Activated naive CD4-positive, alpha-beta T cell (primary cell): ENCODE measurements at places on chromosomes 7 and 10.

- no peak for DNase-seq
These were observed 35.5 kb downstream of the COA1 start for GRCh38 chr7:43693687-43694398.

GRCh38 chr10:124324856-124325632 is 93.7 kb downstream of the OAT start:
- no peak for DNase-seq

GRCh38 chr7:113141803-113142202 is 23.4 kb upstream of the SMIM30 start:
- DNase-seq = no peak

DNA sequence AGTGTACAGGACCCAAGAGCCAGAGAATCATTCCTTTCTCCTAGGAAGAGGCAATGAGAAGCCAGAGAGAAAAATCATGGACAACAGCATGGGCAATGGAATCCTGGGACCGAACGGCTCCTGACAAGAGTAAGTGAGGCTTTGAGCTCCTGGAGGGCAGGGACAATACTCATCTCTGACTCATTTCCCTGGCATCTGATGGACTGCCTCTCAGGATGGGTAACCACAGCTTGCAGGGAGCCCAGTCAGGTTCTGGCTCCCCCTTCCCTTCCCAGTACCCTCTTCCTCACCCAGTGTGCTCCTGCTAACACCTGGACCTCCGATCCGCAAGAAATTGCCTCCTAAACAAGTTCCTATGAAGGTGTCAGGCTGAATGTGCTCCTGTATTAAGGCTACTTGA is 51.2 kb upstream of the SORCS3 start:
- DNase-seq = no peak

DNA sequence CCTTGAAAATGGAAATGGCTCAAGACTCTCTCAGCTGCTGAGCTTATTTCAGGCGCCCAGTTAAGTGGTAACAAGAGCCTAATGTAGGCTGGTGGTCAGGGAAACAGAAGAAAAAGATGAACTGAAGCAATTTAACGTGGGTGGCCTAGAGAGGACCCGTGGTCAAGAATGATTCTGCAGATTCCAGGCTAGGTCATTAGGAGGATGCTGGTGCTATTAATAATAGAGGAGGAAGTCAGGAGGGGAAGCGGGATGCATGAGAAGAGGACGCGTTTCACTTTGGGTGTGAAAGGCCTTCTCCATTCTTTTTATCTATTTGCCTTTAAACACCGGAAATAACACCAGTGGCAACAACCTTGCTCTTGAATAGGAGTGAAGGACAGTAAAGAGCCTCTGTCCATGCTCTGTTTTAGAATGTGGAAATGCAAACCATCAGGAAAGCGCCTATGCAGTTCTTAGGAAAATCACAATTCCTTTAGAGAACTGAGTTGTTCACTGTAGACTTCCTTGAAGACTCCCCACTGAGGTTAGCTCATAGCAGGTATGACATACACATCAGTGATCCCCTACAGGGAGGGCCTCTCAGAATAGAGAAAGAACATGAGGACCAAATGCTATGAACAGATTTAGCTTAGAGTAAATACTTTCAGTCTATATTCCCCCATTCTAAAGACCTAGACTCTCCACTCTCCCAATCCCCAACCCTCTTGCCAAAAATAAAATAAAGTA is 8.6 kb downstream of the LIPA start:
- DNase-seq = no peak

- no peak for DNase-seq
These were observed 166.5 kb downstream of the EGFR start for GRCh38 chr7:55185321-55185802.

GRCh38 chr10:121154846-121155245 is 303.7 kb downstream of the WDR11 start:
- DNase-seq = no peak

GRCh38 chr7:92292981-92293380 is 47.2 kb downstream of the ANKIB1 start:
- DNase-seq = no peak

- DNase-seq = no peak
These were observed 48.2 kb downstream of the ARMH3 start for GRCh38 chr10:102007796-102008195.

- no peak for DNase-seq
These were observed 4.3 kb upstream of the EIF3A start for GRCh38 chr10:119084896-119085295.

DNA sequence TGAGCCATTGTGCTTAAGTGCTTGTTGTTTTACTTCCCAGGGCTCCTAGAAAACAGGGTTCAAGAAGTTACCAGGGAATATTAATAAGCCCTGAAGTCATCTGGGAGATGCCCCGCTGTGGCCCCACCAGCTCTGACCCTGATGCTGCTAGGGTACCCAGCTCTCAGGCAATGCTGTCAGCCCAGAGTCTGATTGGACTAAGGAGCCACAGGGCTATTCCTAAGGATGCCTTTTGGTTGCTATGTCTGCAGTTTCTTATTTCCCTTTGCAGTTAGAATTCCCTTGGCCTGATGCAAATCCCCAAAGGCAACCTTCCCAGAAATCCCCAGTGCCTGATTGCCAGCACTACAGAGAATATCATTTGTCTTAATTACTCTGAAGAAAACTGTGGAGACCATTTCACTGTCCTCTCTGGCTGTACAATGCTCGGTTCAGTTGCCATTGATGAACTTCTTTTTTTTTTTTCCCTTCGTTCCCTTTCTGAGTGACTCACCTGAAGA is 236.7 kb upstream of the KMT2E start:
- DNase-seq = no peak

DNA sequence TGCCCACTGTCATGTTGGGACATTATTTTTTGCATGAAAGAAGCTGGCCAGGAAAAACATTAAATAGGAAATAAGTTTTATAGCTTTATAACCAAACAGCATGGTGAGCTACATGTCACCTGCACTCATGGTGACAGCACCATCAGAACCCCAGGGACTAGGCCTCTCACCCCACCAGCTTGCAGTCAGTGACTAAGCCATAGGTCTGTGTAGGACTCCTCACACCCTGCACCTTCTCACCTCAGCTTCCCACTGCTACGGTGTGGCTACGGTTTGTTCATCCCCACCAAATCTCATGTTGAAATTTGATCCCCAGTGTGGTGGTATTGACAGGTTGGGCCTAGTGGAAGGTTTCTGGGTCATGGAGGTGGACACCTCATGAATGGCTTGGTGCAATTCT is 161.3 kb upstream of the VIPR2 start:
- DNase-seq = no peak

GRCh38 chr7:45874408-45875131 is 1.7 kb upstream of the CCDC201 start:
- DNase-seq = no peak

DNA sequence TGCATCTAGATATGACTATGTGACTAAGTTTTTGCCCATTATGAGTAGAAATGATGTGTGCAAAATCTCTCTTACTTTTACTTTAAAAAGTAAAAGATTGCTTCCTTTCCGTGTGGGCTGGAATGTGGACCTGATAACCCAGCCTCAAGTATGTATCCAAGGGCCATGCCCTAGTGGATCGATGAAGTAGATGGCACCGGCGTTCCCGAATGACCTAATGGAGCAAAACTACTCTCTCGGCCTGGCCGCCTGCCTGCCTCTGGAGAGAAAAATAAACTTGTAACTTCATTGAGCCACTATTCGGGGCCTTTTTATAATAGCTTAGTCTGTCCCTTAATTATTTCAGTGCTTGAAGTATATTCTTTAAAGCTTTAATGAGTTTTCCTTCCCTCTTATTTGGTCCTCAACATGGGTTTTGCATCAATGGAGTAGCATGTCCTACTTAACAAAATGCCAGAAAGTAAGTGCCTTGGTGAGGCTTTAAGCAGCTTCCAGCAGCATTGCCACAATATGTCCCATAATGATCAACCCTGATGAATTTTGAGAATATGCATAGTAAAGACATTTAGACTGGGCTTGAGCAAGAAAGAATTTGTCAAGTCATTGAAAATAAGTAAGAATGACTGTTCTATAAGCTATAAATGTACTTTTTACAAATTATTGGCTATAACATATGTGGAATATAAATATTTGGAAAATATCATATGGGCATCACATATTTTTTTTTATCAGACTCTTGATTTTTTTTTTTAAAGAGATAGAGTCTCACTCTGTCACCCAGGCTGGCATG is 61.4 kb downstream of the PLXDC2 start:
- no peak for DNase-seq

DNA sequence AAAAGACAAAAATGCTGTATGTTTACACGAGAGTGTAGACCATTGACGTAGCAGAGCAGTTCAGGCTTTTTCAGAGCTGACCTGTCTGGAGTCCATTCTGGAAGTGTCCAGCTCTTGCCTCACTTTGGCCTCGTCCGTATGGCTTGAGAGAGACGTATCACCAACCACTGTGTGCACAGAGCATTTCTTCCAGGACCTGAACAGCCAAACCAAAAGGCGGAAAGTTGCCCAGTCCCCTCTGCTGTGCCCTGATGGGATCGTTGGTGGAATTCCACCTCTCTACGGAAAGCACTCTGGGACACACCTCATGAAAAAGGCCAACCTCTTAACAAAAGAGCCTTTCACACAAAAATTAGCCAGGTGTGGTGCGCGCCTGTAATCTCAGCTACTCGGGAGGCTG is 184.7 kb upstream of the SH2B2 start:
- DNase-seq = no peak

DNA sequence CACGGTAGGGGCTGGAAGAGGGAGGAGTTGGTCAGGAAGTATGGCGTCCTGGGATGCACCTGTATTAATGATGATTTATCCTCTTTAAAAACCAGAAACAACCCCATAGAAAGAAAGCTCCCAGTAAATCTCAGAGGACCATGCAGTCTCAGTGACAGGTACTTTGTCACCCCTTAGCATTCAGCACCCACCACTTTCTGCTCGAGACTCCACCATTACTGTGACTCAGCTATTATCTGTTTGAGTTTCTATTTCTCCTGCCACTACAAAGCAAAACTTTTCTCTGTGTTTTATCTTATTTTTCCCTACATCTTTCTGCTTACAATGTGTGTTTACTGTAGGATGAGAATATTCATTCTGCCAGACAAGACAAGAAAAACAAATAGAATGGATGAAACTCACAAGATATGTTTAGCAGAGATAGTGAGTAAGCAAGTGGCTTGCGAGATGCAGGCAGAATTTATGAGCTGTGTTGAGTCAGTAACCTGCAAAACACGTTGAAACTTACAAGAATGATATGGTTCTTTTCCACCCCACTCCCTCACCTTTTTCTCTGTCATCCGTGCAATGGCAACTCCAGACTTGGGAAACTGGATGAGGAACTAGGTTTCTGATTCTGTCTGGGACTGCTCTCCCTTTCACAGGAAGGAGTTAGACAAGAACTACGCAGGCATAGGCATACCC is 127.1 kb downstream of the AOAH start:
- DNase-seq = no peak

GRCh38 chr10:43573250-43574000 is 991 bp downstream of the ZNF239 start:
- DNase-seq = no peak

DNA sequence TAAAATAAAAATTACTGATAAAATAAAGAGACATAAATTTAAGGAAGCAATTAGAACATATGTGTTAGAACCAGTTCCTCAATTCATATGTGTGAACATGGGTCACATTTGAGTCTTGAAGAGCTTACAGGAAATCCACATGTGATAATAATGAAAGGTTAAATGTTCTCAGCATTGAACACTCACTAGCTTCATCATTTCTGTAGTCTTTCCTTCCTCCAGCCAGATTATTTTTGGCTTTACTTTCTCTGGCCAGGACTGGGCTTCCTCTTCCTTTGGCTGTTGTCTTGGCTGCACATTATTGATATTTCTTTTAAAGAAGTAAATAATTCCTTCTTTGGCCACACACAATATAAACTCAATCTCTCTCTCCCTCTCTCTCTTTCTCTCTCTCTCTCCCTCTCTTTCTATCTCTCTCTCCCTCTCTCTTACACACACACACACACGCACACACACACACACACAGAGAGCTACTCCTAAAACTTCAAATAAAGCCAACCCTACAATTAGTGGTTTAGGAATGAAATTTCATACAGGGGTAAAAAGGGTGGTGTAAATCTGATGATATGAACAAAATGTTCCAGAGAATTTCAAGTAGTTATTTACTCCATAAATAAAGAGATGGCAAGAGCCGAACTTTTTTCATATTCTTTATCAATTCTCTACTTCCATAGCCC is 171.2 kb downstream of the REEP3 start:
- no peak for DNase-seq

GRCh38 chr10:97454330-97455036 is 8.5 kb downstream of the ZDHHC16 start:
- DNase-seq = no peak

DNA sequence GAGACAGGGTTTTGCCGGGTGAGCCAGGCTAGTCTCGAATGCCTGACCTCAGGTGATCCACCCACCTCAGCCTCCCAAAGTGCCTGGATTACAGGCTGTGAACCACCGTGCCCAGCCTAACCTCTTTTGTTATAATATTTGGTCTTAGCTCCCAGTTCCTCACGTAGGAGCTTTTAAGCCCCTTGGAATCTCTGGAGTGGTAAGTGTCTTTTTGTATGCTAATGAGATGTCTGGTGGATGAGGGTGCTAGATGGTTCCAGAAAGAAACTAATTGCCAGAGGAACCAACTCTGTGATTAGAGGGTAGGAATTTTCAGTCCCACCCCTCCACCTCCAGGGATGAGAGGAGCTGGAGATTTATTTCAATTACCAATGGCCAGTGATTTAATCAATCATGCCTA is 5.3 kb upstream of the ARPC1A start:
- no peak for DNase-seq

DNA sequence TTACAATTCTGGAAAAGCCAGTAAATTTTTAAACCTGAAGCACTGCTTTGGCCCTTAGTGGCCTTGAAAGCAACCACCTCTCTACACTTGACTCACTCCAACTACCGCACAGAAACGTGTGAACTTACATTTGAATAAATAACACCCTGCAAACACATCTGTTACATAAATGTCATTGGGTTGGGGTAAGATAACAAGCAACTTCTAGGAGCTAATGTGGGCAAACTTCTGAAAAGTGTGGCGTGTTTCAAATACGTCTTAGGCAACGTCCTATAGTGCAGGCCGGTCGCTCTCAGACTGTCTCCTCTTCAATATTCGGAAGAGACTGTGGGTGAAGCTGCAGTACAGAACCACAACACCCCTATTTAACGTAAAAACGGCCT is 474 bp downstream of the ORC5 start:
- no peak for DNase-seq
